ENCODE measurements at places on chromosomes 7 and 10.

GRCh38 chr10:44913350-44914081 is 2.4 kb downstream of the TMEM72 start:
- DNase-seq = no peak

DNA sequence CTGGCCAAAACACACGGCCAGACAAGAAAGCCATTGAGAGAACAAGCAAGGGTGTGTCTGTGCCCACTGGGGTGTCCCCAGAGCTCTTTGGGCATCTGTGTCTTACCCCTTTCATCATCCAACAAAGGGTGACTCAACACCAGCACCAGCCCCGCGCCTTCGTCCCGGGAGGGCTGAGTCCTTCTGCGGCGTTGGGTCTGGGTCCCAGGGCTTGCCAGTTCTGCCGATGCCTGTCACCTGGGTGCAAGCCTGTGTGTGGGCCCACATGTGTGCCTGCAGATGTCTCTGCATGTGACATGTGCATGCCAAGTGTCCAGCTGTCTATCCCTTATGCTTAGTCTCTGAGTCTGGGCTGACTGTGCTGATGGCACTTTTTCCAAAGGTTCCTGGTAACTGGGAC is 24.4 kb upstream of the ELN start:
- DNase-seq = no peak

DNA sequence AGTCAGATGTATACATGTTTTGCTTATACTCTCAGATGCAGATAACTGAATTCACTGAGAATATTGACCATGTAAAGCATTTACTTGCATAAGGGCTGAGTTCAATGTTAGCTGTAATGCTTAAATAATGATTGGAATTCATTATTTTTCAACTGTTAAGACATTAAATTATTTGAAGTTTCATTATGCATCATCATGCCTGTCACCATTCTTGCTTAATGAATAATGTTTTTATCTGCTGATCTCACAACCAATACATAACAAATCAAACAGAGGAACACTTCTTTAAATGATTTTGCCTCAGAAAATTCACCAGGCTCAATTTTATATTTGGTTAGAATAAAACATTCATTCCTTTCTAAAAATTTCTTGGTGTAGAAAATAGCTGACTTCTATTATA is 233.4 kb downstream of the GPR37 start:
- no peak for DNase-seq

DNA sequence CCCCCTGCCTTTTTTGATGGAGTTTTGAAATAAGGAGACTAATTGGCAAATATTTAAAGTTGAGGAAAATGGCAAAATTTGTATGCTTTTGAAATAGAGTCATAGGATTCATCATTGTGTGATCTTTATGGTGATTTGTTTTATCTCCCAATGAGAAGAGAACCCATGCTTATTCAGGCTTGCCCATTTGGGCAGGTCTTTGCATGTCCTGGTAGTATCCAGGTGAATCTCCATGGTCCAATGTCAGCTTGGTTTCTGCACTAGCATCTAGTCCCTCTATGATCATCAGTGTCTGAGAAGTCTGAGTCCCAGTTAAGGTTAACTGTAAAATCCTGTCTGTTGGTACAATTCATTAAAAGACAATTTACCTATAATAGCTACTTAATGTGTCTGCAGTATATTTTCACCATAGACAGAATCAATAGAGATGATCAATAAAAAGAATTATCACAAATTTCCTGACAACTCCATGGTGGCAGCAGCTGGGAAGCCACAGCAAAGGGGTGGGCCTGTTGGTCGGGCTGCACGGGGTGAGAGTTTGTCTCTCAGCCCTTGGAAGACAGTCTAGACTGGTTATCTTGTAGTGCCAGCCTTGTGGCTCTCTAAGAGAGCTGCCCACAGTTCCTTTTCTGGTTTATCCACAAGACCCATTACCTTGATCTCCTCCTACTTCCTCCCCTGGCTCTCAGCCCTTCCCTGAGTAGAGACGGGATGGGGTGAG is 22.2 kb upstream of the BMPER start:
- DNase-seq = no peak

DNA sequence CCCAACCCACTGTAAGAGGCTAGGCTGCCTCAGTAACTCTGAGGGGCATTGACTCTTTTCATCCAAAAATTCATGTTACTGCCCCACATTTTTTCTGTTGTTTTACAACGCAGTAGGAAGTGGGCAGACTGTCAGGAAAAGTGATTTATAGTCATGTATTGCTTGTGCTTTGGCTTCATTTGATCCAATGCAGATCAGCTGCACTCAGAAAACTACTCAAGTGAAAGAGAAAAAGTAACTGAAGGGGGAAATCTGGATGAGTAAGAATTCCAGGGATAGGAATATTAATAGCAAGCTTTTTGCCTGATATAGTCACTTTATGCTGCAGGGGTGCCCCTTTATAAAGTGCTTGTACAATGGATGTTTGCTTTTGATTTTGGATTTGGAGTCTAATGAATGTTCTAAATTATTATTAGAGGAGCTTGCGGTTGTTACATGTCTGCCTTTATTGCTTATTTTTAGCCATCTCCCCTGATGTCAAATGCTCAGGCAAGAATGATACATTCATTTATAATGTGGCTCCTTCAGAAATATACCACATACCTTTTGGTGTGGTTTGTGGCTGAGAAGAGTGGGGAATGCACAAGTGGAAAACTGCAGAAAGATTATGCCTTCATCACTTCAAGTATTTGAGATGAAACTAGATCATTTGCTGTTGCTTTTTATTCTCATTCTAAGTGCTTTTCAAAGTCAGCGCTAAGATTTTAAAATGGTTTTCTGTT is 86.1 kb downstream of the EGFR start:
- DNase-seq = no peak

DNA sequence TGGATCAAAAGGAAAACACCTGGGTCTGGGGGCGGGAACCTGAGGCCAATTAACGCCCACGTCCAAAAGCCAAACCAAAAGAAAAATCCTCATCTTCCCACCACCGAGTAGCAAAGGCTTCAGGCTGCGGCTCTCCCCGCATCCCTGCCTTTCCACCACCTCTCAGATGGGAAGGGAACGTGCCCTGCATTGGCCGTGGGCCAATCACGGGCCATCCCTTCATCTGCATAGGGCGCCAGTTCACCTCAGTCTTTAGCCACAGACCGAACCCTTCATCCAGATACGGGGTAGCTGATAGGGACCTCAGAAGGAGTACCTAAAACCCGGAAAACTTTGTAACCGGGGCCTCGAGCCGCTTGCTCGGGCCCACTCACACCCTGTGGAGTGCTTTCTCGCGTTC is 626 bp downstream of the PRPF18 start:
- DNase-seq = peak; percentile 20

- DNase-seq = no peak
Observed at GRCh38 chr7:134963036-134963435, 23.3 kb upstream of the AGBL3 start.

GRCh38 chr10:29535012-29535777 is 99.6 kb downstream of the SVIL start:
- peak; percentile 94 for DNase-seq

DNA sequence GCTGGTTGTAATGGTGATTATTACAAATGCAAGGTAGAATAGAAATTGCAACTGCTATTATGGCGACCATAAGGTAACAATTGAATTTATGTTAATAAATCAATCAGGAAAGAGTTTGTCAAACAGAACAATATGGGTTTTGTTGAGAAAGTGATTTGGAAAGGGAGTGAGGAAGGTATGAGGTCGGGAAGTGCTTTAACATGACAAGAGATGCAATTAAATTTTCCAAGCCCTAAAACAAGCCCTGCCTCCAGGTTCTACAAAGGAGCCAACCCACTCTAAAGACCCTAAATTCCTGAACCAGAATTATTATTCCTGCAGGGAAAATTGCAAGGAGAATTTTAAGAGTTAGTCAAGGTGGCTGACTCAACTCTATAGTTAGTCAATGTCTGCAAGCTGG is 363.7 kb downstream of the BMPER start:
- no peak for DNase-seq

GRCh38 chr7:66039094-66039670 is 36.4 kb upstream of the ASL start:
- no peak for DNase-seq

Data from AG20443 (cell line).